Mesothelial cell of epicardium (in vitro differentiated cells): ENCODE measurements at places on chromosomes 11 and 22. TPM values are rescaled to one million over a fixed set of nuclear protein-coding genes. Genes with fewer than 3 reads are reported as not detected.
A peak's percentile ranks its signal among the peaks of the same experiment; 100 is the strongest.

DNA sequence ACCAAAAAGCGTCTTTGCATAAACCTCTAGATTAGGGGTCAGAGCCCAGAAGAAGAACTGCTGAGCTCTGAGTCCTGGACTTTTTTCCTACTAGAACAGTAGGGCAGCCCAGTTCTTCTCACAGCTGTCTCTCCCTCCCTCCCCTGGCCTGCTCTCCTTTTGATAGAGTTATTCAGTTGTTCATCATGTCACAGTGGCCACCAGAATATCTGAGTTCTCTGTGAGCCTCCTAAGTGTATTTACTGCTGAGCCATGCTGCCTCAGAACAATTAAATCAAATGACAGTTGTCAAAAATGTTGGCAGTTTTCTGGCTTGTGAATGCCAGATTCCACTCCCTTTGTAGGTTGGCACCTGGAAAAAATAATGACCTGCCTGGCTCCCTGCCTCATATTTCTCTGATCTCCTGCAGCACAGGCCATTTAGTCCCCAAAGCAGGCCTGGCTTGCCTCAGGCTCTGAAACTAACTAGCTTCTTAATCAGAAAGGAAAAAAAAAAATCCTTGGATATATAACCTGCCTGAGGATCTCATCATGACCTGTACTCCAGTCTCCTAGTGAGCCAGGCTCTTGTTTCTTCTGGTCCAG is 377.4 kb upstream of the LARGE1 start:
- no peak overlapping the region for H3K4me3 ChIP-seq
- H3K27me3 ChIP-seq = peaks cover 1% of the 10 kb centered on the region
- no peak for DNase-seq

GRCh38 chr11:57709802-57710367 is 2.1 kb downstream of the MED19 start:
- H3K36me3 ChIP-seq = peaks cover 8% of the 10 kb centered on the region
- H3K4me3 ChIP-seq = no peak overlapping the region
- DNase-seq = no peak
- no peak overlapping the region for H3K27ac ChIP-seq
- no peaks in the 10 kb centered on the region for H3K27me3 ChIP-seq
- H3K4me1 ChIP-seq = peaks cover 28% of the 10 kb centered on the region

GRCh38 chr11:35363854-35364780 is 55.2 kb downstream of the SLC1A2 start:
- DNase-seq = no peak
- peaks cover 3% of the 10 kb centered on the region for H3K27me3 ChIP-seq
- peaks cover 7% of the 10 kb centered on the region for H3K4me1 ChIP-seq
- no peaks in the 10 kb centered on the region for H3K36me3 ChIP-seq
- H3K4me3 ChIP-seq = no peak overlapping the region
- H3K27ac ChIP-seq = no peak overlapping the region

DNA sequence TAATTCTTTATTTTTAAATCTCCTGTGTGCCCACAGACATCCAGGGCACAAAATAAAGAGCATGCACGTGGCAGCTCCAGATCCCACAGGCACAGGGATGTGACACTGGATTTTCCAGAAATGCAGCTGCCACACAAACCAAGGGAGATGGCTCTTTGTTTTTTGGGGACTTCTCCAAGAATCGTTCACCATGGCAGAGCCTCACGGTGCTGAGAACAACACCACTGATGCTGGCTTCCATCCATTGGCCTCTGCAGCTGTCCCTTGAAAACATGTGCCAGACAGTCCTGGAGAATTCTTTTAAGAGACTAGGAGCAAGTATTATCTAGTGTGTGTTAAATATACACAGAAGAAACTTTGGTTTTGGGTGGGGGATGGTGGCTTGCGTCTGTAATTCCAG is 108.4 kb upstream of the SLC22A12 start:
- H3K27ac ChIP-seq = no peak overlapping the region
- no peak overlapping the region for H3K4me3 ChIP-seq
- H3K27me3 ChIP-seq = peaks cover 49% of the 10 kb centered on the region
- peak; percentile 19 for DNase-seq

DNA sequence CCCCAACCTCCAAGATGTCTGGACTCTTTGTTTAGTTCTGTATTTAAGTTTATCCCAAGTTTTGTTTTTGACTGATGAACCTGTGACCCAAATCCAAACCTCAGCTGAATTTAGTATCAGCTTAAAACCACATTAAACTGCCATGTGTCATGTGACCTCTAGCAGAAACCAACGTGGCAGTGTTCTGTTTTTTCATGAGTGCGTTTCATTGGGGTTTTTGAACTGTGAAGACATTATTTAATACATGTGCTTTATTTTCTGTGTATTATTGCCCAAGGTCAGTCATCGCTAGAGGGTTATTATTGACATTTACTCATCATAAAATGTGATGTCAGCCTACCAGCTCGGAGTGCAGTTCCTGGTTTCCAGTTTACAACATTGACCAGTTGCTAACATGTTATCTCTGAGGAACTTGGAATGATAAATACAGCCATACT is 1.8 kb downstream of the TLCD5 start:
- H3K36me3 ChIP-seq = peaks cover 8% of the 10 kb centered on the region
- H3K27ac ChIP-seq = peak overlapping the region; percentile 96
- peaks cover 41% of the 10 kb centered on the region for H3K4me1 ChIP-seq
- no peak for DNase-seq
- H3K4me3 ChIP-seq = peak overlapping the region; percentile 79
- no peaks in the 10 kb centered on the region for H3K27me3 ChIP-seq

The MS4A7 gene
- not detected in 3 replicates for total RNA-seq

GRCh38 chr22:39714321-39714720 is 143.8 kb downstream of the CACNA1I start:
- H3K36me3 ChIP-seq = no peaks in the 10 kb centered on the region
- H3K4me1 ChIP-seq = peaks cover 4% of the 10 kb centered on the region
- no peak overlapping the region for H3K27ac ChIP-seq
- H3K4me3 ChIP-seq = no peak overlapping the region
- no peak for DNase-seq

DNA sequence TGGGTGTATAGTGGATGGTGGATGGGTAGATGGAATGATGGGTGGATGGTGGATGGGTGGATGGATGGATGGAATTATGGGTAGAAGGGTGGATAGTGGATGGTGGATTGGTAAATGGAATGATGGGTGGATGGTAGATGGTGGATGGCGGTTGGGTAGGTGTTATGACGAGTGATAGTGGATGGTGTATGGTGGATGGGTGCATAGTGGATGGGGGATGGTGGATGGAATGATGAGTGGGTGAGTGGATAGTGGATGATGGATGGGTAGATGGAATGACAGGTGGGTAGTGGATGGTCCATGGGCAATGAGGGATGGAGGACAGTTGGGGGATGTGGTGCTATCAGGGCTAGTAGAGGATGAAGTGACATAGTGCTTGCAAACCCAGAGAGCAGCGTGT is 182.4 kb downstream of the BRD1 start:
- H3K27ac ChIP-seq = no peak overlapping the region
- H3K4me3 ChIP-seq = no peak overlapping the region
- DNase-seq = no peak
- peaks cover 22% of the 10 kb centered on the region for H3K27me3 ChIP-seq
- no peaks in the 10 kb centered on the region for H3K4me1 ChIP-seq
- no peaks in the 10 kb centered on the region for H3K36me3 ChIP-seq

The KRTAP5-7 gene
- total RNA-seq = 0.18 to 0.43 TPM (median 0.25 TPM) in 3 replicates

- no peaks in the 10 kb centered on the region for H3K36me3 ChIP-seq
- H3K27ac ChIP-seq = no peak overlapping the region
- peaks cover 80% of the 10 kb centered on the region for H3K27me3 ChIP-seq
- no peaks in the 10 kb centered on the region for H3K4me1 ChIP-seq
Observed at GRCh38 chr22:22576244-22576988, 17.4 kb upstream of the PRAME start.

GRCh38 chr11:9206496-9206895 is 58.7 kb downstream of the DENND5A start:
- H3K27ac ChIP-seq = peak overlapping the region; percentile 88
- H3K27me3 ChIP-seq = no peaks in the 10 kb centered on the region
- DNase-seq = no peak
- H3K36me3 ChIP-seq = peaks cover 5% of the 10 kb centered on the region
- H3K4me1 ChIP-seq = peaks cover 40% of the 10 kb centered on the region

The SLC25A45 gene
- total RNA-seq = 3.9 to 4.7 TPM (median 4.7 TPM) in 3 replicates

DNA sequence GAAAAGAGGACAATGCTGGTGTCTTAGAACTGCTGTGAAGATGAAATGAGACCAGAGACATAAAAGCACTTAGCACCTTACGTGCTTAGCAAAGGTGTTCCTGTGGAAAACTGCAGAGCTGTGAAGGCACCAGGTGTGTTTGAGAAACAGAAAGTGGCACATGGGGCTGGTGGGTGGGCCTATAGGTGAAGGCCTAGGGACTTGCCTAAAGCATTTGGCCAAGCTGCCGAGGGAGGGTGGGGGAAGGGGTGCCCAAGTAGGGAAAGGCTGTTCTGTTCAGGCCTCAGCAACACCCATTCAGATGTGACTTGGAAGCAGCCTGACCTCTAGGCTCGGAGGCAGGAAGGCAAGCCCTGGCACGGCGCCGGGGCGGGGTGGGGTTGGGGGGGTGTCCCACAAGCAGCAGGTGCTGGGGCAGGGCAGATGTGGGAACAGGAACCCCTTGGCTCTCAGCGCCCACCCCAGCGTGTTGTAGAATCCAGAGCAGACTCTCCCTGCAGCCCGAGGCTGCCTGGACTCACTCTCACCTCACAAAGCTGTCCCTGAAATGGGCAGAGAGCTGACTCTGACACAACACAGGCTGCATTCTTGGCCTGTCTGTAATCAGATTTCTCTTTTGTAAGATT is 366.7 kb upstream of the NARS2 start:
- no peak overlapping the region for H3K4me3 ChIP-seq
- H3K27ac ChIP-seq = peak overlapping the region; percentile 82
- peaks cover 4% of the 10 kb centered on the region for H3K36me3 ChIP-seq
- no peak for DNase-seq

The ACCSL gene
- not detected in 3 replicates for total RNA-seq

- peak overlapping the region; percentile 6 for H3K4me3 ChIP-seq
- H3K27me3 ChIP-seq = no peaks in the 10 kb centered on the region
- H3K36me3 ChIP-seq = no peaks in the 10 kb centered on the region
- DNase-seq = no peak
- peak overlapping the region; percentile 19 for H3K27ac ChIP-seq
Observed at GRCh38 chr22:24996420-24996952, 44.0 kb downstream of the KIAA1671 start.

DNA sequence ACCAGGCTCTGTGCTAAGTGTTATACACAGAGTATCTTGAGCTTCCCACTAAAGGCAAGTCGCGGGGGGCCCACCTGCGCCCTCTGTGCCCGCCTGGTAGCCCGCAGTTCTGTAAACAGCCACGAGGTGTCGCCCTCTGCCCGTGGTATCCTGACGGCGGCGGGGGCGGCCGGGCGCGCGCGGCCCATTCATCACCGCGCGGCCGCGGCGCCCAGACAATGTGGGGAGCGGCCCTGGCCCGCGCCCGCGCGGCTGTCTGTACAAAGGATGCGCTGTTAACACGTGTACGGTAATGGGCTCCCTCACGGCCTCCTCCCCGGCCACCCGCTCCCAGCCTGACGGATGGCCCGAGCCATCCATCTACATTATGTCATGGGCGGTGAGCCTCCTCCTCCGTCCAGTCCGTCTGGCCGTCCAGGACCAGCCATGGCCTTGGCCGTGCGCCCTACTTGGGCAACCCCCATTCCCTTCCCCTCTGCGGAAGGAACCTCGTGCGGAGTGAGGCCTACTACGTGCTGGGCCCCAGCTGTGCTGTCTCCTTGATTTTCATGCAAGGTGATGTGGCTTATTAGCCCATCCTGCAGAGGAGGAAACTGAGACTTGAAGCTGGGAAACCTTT is 99.4 kb downstream of the MIAT start:
- H3K4me3 ChIP-seq = peak overlapping the region; percentile 28
- H3K27me3 ChIP-seq = no peaks in the 10 kb centered on the region
- DNase-seq = peak; percentile 57
- no peak overlapping the region for H3K27ac ChIP-seq

GRCh38 chr22:43474161-43475101 is 62.6 kb downstream of the MPPED1 start:
- no peak for DNase-seq
- no peaks in the 10 kb centered on the region for H3K4me1 ChIP-seq
- no peaks in the 10 kb centered on the region for H3K36me3 ChIP-seq
- no peak overlapping the region for H3K4me3 ChIP-seq
- no peak overlapping the region for H3K27ac ChIP-seq
- H3K27me3 ChIP-seq = peaks cover 26% of the 10 kb centered on the region

GRCh38 chr11:34667810-34668582 is 47.1 kb downstream of the EHF start:
- DNase-seq = no peak
- peaks cover 6% of the 10 kb centered on the region for H3K27me3 ChIP-seq
- no peak overlapping the region for H3K4me3 ChIP-seq
- H3K27ac ChIP-seq = no peak overlapping the region

GRCh38 chr22:35649636-35650250 is 1.5 kb downstream of the APOL6 start:
- DNase-seq = no peak
- no peak overlapping the region for H3K4me3 ChIP-seq
- no peaks in the 10 kb centered on the region for H3K27me3 ChIP-seq
- peaks cover 1% of the 10 kb centered on the region for H3K36me3 ChIP-seq
- H3K4me1 ChIP-seq = peaks cover 15% of the 10 kb centered on the region
